Stimulated activated CD8-positive, alpha-beta memory T cell treated with anti-CD3 and anti-CD28 coated beads, Interleukin-15, amount 100 ng/mL, for 48 hours (primary cell): ENCODE measurements at places on chromosomes 11 and 22.

GRCh38 chr11:11512929-11513328, 108.9 kb downstream of the GALNT18 start:
- DNase-seq = no peak

- peak; percentile 58 for DNase-seq
Measured at GRCh38 chr22:25076336-25076735, 123.3 kb upstream of the CRYBB3 start.

DNA sequence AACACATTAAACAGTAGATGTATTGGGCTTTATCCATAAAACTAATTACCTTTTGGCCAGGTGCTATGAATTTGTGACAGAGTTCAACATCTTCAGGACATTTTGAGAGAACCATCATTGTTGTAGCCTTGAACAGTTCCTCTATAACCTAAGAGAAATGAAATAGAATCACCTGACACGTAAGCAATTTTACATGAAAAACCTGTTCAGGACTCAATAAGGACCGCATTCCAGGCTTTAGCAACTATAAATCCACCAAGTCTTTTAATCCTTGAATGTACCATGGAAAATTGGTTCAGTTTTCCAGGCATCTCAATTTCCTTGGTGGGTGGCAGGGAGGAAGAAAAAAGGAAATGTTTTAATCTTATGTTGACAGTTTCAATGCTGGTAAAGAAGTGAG, 60.9 kb upstream of the GAB2 start:
- no peak for DNase-seq

DNA sequence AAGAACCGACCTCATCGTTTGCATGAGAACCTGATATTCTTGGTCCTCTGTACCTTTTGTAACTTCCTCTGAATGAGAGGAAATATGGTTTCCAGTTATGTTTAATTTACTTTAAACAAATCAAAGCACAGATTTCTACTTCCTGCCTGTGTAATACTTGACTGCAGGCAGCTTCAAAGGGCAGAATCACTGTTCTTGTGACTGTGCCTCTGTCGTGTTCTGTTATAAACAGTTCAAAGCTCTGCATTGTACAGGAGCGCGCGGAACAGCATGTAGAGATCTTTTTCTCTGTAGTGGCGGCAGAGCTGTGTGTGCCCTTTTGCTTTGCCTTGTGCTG, 73.2 kb upstream of the CLDN5 start:
- no peak for DNase-seq

DNA sequence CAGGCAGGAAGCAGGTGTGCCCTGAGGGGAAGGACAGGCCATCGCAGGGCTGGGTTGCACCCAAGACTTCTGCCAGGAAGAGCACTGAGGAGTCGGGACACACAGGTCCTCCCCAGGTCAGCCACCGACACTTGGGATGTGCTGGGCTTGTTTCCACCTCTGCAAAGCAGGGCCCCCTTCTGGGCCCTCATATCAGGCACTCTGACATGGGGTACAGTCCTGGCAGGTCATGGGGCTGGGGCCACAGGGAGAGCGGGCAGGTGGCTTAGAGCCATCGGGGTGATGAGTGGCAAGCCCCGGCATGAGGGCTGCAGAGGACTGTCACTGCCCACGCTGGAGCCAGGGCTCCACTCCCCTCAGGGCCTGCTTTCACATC, 7.9 kb upstream of the ADORA2A start:
- no peak for DNase-seq

- DNase-seq = no peak
Measured at GRCh38 chr11:19715373-19715772, 2.7 kb downstream of the NAV2 start.

- DNase-seq = no peak
Measured at GRCh38 chr22:47610764-47611163, 848.3 kb downstream of the TBC1D22A start.

GRCh38 chr11:131353766-131354165, 16.6 kb upstream of the NTM start:
- no peak for DNase-seq

GRCh38 chr11:64667154-64667745, 55.7 kb downstream of the NRXN2 start:
- no peak for DNase-seq

- no peak for DNase-seq
Measured at GRCh38 chr22:29634847-29635246, 31.4 kb downstream of the NF2 start.

- DNase-seq = no peak
Measured at GRCh38 chr22:46613606-46614021, 6.6 kb upstream of the GRAMD4 start.

GRCh38 chr11:73259406-73260126, 12.6 kb upstream of the P2RY6 start:
- no peak for DNase-seq

- DNase-seq = no peak
Measured at GRCh38 chr11:10727146-10727851, 23.7 kb upstream of the CTR9 start.

DNA sequence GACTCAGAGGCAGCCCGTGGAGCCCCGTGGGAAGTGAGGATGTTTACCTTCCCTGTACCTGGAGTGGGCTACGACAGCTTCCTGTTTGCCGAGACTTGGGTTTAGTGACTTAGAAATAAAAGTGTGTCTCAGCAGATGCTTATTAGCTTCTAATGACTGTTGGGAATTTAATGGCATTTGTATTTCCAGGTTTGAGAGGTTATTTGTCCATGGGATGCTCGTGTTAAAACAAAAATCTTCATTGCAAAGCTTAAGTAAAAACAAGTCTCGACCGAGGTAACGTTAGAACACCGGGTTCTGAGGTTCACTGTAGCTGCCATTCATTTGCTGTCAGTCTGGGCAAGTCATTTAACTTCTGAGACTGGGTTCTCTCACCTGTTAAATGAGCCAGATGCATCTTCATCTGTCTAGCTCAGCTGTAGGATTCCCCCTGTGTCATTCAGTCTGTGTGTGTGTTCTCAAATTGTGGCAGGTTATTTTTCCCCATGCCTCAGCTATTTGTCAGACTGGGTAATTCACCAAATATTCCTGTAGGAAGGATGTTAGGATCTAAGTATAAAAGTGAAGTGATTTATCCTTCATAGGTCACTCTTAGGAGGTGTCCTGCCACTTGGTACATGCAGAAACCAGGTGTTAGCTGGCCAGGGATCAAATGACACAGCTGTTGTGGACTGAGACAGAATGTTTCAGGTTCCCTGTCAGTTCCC, 791 bp downstream of the EI24 start:
- no peak for DNase-seq

GRCh38 chr11:128180441-128181087, 406.8 kb downstream of the ETS1 start:
- DNase-seq = no peak

- no peak for DNase-seq
Measured at GRCh38 chr11:89381094-89381493, 110.1 kb downstream of the NOX4 start.

GRCh38 chr11:63814383-63814736, 1.1 kb downstream of the SPINDOC start:
- DNase-seq = no peak

DNA sequence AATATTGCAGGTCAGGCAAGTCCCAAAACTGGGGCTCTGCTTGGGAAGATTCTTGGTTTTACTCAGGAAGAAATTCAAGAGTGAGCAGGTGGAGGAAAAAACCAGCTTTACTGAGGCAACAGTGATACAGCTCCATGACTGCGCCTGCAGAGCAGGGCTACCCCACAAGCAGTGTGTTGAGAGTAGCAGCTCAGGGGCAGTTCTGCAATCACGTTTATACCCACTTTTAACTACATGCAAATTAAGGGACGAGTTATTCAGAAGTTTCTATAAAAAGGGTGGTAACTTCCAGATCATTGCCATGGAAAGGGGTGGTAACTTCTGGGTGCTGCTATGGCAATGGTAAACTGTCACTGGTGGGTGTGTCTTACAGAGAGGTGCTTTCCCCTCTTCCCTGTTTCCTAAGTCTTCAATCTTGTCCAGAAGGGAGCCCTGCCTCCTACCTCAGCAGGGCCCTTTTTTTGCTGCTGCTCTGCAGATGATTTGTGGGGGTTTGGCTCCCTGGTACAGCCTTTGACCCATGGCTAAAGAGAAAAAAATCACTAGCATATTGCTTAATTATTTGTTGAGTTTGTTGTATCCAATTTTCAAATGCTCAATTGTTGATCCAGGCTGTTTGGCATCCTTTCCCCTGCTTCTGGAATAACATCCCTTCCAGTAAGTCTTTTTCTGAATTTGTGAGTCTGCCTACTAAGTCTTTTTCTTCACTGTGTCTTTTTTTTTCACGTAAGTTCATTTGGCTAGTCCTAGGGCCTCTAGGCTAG, 30.0 kb upstream of the ME3 start:
- no peak for DNase-seq

DNA sequence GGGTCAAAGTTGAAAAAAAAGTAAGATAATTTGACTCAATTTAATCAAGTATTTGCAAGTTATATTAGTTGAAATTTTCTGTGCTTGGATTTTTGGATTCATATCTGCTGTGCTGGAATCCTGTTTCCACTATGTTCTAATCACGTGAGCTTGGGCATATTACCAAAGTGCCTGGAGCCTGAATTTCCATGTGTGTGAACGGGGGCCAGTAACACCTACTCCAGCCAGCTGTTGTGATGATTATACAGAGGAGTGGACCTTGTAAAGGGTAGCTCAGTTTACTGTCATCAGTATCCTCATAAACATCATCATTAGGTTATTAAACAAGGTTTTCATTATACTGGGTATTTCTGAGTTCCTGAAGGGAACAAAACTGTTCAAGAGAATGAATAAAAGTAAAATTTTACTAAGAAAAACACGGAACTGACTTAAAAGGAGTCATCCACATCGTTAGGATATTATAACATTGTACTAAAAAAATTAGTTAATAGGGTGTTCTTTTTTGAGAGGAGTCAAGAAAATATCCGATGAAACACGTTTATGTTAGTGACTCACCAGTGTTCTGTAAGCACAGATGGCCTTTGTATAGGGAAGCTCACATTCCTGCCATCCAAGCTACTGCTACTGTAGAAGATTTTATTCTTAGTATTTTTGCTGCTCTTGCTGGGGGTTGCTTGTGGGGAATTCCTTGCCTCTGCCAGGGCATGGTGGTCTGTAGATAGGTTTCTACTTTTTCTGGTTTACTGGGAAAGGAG, 144.1 kb downstream of the ARHGAP42 start:
- no peak for DNase-seq

DNA sequence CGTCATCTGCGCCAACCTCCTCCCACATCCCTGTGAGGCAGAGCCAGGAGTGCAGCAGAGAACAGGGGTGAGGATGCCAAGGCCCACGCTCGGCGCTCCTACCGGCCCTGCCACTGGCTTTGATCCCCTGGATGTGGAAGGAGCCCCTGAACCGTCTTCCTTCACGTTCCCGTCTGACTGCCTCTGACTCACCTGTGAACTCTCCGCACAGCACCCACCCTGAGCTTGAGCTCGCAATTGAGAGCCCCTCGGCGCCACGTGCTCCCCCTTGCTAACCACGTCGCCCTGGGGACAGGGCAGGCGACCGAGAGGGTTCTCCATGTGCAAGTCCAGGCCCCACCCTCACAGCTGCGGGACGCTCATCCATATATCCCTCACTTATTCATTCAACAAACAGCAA, 645.3 kb downstream of the BRD1 start:
- DNase-seq = no peak

DNA sequence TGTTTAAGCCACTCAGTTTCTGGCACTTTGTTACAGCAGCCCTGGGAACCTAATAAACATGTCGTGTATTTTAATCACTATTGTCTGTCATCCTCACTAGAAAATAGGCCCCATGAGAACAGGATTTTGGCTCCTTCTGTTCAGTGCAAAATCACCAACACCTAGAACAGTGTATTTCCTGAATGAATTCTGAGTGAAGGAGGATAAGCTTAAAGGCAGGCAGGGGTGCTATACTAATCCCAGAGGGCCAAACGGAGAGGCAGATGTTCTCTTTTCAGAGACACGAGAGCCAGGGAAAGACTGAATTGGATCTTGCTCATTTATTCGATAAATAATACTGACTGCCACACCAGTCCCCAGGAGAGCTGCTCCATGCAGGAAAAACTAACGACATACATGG, 10.4 kb downstream of the SMCO4 start:
- no peak for DNase-seq

- DNase-seq = no peak
Measured at GRCh38 chr11:79352349-79352703, 88.5 kb downstream of the TENM4 start.

GRCh38 chr22:43053176-43053575, 36.0 kb downstream of the TTLL1 start:
- DNase-seq = no peak

DNA sequence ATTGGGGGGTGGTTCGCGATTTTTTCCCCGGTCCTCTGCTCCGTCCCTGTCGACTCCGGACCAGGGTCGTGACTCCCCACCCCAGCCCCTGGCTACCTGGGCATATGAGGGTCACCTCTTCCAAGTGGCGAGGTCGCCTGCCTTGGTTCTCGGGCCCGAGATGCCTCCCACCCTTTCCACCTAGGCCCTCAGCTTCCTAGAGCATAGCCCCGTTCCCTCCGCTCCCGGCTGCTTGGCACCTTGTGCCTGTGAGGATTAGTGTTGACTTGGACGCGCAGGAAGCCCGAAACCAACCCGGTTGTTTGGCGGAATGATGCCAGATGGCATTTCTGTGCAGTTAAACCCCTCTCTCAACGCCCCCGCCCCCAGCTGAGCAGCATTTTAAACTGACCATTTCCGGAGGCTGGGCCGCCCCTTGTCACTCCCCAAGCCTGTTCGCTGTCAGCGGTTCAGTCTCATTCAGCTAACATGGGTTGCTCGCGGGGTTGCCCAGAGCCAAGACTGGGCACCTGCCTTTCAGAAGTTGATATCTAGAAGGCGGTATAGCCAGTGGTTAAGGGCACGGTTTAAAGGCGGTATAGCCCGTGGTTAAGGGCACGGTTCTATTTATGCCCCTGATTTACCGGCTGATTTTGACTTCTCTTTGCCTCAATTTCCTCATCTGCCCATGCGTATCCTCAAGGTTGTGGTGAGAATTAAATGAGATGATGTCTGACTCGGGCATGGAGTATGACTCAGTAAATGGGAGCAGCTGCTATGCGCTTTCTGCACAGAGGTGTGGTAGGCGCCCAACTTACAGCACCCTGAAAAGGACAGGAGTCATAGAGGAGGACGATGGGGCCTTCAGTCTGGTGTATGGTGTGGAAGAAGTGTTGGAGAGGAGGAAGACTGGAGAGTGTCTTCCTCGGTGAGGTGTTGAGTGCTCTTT, 639 bp downstream of the INCENP start:
- DNase-seq = no peak
